Astrocyte (in vitro differentiated cells and primary cell): ENCODE measurements at places on chromosomes 5 and 9.

- peak; percentile 80 for DNase-seq
Measured at GRCh38 chr5:113271015-113271414, 163.8 kb downstream of the TSSK1B start.

DNA sequence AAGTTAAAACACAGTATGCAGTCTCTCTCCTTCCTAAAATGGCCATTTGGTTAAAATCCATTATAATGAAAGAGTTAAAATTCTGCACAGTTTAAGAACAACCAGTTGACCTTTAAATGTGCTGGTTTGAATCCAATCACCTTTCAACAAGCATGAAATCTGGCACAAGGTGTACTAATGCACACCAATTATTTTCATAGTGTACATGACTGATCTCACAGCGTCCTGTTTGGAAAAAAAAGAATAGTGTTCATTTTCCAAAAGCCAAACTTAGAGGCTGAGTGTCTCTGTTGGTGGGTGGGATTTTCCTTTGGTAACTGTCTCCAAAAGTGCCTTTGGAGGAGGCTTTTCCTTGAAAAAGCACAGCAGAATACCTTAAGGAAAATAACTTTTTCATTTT, 180.6 kb downstream of the DEPDC1B start:
- no peak for DNase-seq

DNA sequence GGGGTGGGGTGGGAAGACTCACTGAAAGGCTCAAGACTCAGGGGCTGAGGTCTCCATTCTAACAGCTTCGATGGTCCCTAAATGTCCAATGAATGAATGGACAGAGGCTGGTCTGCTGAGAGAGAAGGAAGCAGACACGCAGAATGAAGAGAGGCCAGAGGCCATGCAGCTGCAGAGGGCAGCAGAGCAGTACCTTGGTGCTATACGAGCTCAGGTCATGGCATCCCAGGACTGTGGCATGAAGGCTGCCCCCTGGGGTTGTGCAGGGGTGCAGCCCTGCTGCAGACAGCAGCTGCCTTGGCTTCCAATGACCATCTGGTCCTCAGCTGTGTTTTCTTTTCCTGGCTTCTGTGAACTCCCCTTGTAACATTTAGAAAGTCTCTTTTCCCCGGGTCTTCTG, 15.2 kb upstream of the CORO2A start:
- DNase-seq, result no peak

GRCh38 chr9:34957492-34958410, at the start of gene PHF24:
Gene PHF24, plus strand, starts transcription at chr9:34958285. Its CDS starts 13,014 bp downstream, at chr9:34971299.
- DNase-seq, result no peak

- no peak for DNase-seq
Measured at GRCh38 chr5:76974785-76975184, 21.9 kb downstream of the CRHBP start.

DNA sequence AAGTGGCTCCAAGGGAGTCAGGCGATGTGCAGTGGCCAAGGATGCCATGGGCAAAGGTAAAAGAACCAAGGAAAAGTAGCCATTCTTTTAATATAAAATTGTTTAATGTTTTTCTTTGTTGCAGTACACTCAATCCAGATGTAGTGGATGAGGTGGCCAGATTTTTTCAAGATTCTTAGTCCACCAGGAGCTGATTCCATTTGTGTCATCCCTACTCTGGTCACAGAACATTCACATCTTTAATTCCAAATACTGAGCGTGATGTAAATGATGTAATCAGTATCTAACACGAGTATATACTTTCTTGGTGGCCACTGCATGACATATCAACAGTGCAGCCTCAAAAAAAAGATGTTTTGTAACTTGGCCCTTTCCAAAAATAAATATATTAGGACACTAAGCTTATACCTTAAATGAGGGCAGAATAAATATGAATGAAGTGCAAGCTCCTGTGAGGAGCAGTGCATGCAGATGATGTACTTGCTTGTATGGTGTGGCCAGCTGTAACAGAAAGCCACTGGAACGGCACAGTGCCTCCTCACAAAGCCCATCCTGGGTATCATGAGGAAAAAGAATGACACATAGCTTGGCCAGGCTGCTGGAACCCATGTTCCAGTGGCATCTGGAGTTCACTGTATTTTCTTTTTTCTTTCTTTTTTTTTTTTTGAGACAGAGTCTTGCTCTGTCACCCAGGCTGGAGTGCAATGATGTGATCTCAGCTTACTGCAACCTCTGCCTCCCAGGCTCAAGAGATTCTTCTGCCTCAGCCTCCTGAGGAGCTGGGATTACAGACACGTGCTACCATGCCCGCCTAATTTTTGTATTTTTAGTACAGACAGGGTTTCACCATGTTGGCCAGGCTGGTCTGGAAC, 6.5 kb upstream of the SPATA24 start:
- no peak for DNase-seq

GRCh38 chr9:16475996-16476395, 394.5 kb downstream of the BNC2 start:
- DNase-seq, result no peak

GRCh38 chr5:17340819-17341218, 123.4 kb downstream of the BASP1 start:
- peak; percentile 91 for DNase-seq

- no peak for DNase-seq
Measured at GRCh38 chr9:120928015-120928482, 1.5 kb upstream of the TRAF1 start.

- DNase-seq, result no peak
Measured at GRCh38 chr5:32258424-32258823, 54.3 kb downstream of the MTMR12 start.

- peak; percentile 59 for DNase-seq
Measured at GRCh38 chr9:116156621-116157314, 3.2 kb downstream of the PAPPA start.

- DNase-seq, result peak; percentile 37
Measured at GRCh38 chr5:38994324-38994927, 79.8 kb downstream of the RICTOR start.

- no peak for DNase-seq
Measured at GRCh38 chr9:115615000-115615401, 497.0 kb upstream of the TNC start.

GRCh38 chr5:134114886-134115805, 665 bp downstream of the TCF7 start:
- no peak for DNase-seq

DNA sequence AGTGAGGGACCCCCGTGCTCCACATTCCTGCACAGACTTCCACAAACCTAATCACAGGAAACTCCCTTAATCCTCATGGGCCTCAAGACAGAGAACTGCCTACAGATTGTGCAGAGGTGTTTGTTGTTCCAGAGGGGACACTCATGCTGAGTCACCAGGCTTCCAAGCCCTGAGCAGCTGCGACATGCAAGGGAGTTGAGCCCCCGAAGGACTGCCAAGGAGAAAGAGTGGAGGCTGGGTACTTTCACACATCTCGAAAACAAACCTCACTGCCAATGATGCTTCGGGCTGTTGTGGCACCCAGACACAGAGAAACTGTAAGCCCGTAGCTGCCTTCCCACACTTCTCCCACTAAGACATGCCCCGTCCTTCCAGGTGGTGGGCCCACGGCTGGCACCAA, 480.8 kb downstream of the CDH12 start:
- peak; percentile 29 for DNase-seq

DNA sequence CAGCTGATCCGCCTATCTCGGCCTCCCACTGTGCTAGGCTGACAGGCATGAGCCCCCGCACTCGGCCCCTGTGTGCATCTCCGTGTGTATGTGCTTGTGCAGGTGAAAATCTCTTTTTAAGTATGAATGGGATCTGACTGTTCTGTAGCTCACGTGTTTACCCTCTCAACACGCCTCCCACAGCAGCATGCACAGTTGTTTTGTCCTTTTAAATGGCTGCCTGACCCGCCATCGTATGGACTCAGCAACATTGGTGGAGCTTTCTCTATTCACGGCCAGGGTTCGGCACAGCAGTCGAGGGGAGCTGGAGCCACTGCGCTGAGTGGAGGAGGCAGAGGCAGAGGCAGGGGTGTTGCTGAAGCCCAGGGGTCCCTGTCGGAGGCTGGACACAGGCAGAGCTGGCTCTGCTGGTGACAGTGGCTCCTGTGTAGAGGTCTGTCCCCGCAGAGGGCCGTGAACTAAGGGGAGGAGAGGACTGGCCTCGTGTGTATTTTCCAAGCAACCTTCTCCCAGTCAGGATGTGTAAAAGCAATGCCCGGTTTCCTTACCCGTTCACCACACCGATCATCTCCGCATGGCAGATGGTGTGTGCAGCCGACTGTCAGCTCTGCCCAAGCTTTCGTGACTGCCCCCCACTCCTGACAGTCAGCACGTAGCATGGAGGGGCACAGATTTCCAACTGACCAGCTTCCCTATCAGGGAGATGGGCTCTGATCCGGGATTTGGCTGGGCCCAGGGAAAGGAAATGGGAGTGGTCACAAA, 37.3 kb downstream of the MRPL36 start:
- no peak for DNase-seq

- DNase-seq, result no peak
Measured at GRCh38 chr9:2634818-2635217, 13.2 kb downstream of the VLDLR start.

DNA sequence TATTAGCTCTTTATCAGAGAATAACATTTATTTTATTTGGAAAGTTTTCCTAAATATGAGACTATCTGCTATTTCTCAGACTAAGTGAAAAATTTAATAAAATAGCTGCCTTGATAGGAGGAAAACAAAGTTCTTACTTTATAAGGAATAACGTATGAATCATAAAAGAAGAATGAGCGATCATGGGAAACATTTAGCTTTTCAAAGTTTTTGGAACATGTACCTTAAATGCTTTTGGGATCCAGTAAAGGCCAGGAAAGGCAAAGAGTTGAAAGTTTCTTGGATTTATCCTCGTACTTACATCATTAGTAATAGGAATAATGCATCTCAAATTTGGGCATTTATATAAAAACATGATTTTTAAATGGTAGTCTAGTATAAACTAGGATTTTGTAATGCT, 19.4 kb downstream of the OGN start:
- peak; percentile 60 for DNase-seq

- DNase-seq, result no peak
Measured at GRCh38 chr5:135010502-135011354, 23.3 kb downstream of the PITX1 start.

- DNase-seq, result no peak
Measured at GRCh38 chr5:169956756-169957155, 23.5 kb downstream of the INSYN2B start.

DNA sequence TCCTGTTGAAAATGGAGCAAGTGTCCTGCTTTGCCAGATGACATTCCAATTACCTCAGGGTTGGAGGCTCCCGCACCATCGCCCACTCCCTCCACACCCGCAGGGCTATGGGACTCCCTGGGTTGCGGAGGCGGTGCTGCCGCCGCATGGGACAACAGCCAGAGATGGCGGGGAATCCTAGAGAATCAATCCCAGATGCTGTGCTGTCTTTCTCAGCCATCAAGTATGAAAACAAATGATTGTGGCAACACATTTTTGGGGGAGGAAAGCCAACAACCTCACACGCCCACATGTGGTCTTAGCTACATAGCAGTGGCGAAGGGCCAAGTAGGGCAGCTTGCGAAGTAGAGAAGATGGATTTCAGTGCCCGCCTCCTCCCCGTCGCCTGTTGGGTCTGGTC, 46.7 kb downstream of the IL31RA start:
- peak; percentile 95 for DNase-seq

GRCh38 chr9:126325821-126326220, 808 bp upstream of the MVB12B start:
- DNase-seq, result no peak

GRCh38 chr5:1104327-1105006, 7.4 kb downstream of the SLC12A7 start:
- no peak for DNase-seq

GRCh38 chr9:78438780-78439179, 141.9 kb downstream of the PSAT1 start:
- DNase-seq, result no peak

GRCh38 chr9:114606597-114607207, 4.4 kb upstream of the TMEM268 start:
- peak; percentile 79 for DNase-seq

GRCh38 chr9:79694676-79695400, 123.1 kb downstream of the TLE4 start:
- peak; percentile 91 for DNase-seq

DNA sequence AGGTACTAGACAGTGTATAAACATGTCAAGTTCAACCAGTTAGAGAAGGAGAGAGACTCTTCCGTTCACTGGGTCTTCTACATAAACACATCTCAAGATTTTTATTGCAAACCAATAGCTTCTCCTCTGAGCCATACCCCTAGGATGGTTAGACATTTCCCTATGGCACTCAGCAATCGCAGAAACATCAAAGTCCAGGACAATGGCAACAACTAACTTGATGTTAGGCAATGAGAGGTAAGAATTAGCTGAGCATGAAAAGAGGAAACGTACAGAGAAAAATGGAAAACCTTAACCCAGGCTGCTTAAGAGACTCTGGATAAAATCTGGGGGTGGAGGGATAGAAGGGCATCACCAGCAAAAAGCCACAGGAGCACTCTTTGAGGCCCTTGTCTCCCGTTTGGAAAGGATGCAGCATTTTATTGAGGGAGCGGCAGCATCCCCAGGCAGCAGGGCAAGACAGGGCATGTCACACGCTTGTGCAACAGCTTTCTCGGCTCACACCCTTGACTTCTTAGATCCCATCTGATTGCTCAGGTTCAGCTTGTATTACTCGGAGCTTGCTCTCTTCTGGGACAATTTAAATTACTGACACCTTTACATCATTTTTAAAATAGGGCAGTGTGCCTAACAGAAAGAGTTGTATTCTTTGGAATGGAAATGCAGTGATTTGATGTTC, 8.6 kb upstream of the PSAT1 start:
- DNase-seq, result no peak

DNA sequence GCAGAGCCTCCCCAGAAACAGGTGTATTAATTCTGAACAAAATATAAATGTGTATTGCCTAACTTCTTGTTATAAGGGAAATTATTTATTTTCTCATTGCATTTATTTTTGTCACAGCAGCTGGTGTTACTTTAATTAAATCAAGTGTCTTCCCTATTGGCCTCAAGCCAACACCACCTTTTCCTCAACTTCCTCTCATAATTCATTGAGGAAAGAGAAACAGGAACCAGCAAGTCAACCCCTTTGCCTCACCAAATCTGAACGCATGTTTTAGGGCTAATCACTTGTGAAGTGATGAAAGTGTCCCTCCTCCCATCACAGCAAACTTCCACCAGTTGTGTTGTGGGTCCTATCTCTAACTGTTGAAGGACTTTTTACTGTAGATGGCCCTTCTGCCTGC, 73.1 kb downstream of the DIRAS2 start:
- no peak for DNase-seq

DNA sequence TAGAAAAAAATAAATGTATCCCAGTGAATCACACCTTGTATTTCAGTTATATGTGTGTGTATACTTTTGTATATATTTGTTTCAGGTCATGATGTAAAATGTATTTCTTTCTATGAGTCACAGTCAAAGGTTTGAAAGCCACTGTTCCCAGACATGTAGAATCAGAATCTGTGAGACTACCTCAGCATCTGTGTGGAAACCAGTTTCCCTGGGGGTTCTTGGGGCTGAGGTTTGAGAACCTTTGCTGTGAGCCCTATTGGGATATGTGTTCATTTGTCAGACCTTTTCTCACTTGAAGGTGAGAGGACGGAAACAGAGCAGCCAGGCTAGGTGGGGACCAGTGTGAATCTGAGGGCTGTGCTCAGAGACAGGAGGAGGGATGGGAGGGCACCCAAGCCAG, 78.7 kb upstream of the SAP30L start:
- DNase-seq, result peak; percentile 60
